Germinal center (tissue), 1 donor: ENCODE measurements at places on chromosomes 16 and 17.

GRCh38 chr16:8127070-8127469 lies 463.2 kb downstream of the TMEM114 start:
- DNase-seq, result no peak

DNA sequence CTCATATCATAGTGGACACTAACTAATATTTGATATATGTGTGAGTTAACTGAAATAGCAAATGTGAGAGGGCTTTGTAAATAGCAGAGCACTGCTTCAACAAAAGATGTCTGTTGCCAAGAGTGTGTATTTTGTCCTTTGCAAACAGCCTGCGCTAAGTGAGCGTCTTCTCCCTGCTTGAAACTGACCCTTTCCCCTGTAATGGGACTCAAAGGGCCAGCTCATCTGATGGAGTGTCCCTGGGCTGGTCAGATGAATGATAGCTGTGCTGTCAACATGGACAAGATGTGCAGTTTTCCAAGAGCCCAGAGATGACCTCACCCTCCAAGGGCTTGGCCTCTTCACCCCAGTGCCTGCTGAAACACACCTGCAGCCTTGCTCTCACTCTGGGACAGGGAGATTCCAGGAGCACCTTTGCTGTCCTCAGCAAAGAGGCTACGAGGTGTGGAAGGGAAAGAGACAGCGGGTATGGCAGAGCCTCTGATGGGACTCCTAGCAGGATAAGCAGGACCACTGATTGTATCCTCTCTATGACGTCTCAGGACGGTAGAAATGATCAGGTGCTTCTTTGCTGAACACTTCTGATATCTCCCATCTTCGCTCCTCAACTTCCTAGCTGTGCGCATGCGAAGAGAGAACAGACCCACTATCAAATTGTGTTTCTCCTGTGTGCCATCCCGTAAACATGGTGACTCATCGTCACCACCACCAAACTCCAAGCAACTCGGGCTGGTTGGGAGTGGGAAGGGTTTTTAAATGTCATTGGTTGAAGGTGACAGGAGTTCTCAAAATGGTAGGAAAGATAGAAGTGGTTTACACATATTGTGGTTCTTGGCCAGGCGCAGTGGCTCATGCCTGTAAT lies 35.8 kb upstream of the TBX2 start:
- no peak for DNase-seq

GRCh38 chr17:53655591-53655990 lies 167.1 kb upstream of the KIF2B start:
- DNase-seq, result no peak

GRCh38 chr17:39643271-39643670 lies 6.3 kb downstream of the STARD3 start:
- no peak for DNase-seq

GRCh38 chr17:74528491-74529199 lies 2.6 kb downstream of the CD300LB start:
- DNase-seq, result peak; percentile 31

- no peak for DNase-seq
Measured at GRCh38 chr17:36532435-36532975, 2.2 kb downstream of the MYO19 start.

DNA sequence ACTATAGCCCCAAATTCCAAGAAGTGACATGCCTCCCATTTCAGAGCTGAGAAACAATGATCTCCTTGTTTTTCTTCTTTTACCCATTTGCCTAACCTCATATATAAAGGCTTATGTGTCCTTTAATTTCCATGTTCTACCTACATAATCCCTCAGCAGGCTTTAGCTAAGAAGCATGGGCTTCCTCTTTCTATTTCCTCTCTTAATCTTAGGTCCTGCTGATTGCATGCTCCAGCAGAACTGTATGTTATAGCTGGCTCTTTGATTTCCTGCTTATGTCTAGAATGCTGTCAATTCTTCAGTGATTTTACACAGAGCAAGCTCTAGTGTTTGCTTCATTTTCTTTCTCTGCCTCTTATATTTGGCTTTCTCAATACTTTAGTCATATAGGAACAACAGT lies 151.7 kb upstream of the COX10 start:
- DNase-seq, result peak; percentile 63

DNA sequence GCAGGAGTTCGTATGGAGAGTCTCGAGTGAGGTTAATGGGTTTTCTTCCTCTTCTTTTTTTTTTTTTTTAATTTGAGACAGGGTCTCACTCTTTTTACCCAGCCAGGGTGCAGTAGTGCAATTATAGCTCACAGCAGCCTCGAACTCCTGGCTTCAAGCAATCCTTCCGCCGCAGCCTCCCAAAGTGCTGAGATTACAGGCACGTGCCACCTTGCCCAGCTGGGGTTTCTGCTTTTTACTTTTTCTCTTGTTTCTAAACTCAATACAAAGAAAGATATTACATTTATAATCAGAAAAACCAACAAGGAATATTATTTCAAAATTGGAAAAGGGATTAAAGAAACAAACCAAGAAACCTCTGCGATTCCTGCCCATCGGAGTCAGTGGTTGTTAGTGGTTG lies 175.9 kb downstream of the SEC14L1 start:
- no peak for DNase-seq

- peak; percentile 76 for DNase-seq
Measured at GRCh38 chr17:80485846-80486245, 9.4 kb upstream of the NPTX1 start.

- DNase-seq, result peak; percentile 28
Measured at GRCh38 chr16:9092978-9093344, 1.5 kb downstream of the HAPSTR1 start.

DNA sequence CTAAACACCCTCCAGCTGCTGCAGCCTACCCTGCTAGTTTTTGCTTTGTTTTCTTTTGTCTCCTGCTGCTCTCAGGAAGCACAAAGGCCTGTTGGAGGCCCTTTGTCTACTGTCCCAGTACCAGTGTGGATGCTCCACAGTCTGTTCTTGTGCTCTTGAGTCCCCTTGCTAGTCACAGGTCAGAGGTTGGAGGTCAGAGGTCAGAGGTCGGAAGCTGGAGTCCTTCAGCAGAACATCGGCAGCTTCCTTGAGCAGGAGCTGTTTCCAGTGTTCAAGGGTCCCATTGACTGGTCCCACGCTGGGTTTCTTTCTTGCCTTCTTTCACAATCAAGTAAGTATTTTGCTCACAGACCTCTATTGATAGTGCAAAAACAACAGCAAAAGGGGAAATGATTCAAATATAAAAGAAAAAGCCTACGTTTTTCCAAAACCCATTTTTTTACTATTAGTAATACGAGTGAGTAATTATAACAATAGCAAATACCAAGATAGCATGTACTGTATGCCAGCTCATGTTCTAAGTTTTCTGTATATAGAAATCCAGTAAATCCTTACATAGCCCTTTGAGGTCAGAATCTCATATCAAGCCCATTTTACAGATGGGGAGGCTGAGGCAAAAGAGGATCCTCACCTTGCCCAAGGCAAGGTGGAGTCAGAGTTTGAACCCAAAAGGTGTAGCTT lies 10.9 kb upstream of the IL34 start:
- no peak for DNase-seq

DNA sequence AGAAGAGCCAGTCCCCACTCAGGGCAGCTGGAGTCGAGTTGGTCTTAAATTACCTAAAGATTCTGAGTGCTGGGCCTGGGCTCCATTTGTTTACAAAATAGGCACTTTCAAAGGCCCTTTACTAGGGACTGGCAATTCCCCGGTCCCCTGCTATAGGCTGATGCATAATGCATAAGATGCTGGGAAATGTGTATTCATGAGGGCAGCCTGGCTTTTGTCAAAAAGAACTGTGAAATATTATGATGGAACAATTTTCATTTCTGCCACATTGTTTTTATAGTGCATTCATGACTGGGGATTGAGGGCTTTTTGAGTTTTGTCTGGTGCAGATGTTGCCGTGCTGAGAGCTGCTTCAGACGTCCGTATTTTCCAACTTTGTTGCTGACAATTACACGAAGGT lies 617.0 kb upstream of the CDH5 start:
- DNase-seq, result no peak

DNA sequence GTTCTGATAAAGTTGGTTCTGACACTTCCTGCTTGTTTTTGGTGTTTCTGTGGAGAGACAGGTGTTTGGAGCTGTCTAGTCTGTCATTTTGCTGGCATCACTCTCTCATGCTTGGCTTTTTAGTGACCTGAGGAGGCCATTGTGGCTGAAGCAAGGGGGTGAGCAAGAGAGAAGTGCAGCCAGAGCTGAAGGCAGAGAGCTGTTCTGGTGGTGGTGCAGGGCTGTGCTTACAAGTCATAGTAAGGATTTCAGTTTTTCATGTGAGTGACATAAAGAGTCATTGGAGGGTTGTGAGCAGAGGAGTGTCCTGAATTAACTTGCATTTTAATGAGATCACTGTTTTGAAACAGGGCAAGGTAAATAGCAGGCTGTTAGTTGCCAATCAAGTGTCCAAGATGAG lies 97.5 kb downstream of the CHD9 start:
- DNase-seq, result no peak

GRCh38 chr17:16349431-16349830 lies 3.8 kb downstream of the CENPV start:
- no peak for DNase-seq

- DNase-seq, result no peak
Measured at GRCh38 chr16:74942977-74943918, 41.7 kb downstream of the WDR59 start.

DNA sequence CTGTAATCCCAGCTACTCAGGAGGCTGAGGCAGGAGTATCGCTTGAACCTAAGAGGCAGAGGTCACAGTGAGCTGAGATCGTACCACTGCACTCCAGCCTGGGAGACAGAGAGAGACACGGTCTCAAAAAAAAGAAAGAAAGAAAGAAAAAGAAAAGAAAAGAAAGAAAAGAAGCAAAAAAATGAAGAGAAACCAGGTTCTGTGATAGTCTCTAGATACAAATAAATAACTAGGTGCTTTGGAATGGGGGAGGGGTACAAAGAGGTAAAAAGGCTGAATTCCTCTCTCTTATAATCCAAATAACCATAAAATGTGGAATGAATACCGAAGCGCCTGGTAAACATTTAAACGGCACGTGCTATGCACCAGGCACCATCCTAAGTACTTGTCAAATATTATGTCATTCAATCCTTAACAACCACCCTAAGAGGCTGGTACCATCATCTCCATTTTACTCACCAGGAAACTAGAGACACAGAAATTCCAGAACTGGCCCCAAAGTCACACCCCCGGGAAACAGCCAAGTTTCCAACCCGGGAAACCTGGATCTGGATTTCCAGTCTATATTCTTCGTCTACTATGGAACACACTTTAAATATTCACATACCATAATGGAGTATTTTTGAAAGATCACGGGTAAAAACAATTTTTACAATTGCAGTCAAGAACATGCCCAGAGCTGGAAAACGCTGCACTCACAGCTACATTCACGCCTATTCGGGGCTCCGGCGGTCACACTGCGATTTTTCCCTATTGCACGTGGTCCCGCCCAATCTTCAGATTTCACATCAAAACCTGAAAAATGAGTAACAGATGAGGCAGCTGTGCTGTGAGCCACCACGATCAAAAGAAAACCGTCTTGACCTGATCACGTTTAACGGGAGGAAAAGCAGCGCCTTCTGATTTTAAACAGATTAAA lies 10.5 kb downstream of the NXN start:
- DNase-seq, result no peak

- DNase-seq, result no peak
Measured at GRCh38 chr17:41547921-41548843, 20.1 kb upstream of the KRT19 start.

- DNase-seq, result peak; percentile 89
Measured at GRCh38 chr17:17812211-17813054, 24.4 kb downstream of the SREBF1 start.

- no peak for DNase-seq
Measured at GRCh38 chr17:14098246-14098645, 28.9 kb downstream of the COX10 start.

DNA sequence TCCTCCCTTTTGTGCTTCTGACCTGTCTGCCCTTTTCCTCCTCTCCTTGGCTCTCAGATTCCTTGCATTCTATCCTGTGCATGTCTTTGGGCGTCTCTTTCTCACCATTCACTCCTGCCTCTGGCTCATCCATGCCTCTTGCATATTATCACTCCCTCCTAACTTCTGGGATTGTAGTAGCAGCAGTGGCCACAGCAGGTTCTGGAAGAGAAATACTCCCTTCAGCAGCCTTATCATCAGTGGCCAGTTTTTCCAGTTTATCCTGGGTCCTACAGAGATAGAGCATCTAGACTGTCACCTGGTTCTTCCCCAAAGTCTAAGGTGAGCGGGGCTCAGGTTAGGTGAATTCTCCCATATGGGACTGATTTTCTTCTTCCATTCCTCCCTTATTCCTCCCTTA lies 354.0 kb upstream of the CCL2 start:
- DNase-seq, result no peak

DNA sequence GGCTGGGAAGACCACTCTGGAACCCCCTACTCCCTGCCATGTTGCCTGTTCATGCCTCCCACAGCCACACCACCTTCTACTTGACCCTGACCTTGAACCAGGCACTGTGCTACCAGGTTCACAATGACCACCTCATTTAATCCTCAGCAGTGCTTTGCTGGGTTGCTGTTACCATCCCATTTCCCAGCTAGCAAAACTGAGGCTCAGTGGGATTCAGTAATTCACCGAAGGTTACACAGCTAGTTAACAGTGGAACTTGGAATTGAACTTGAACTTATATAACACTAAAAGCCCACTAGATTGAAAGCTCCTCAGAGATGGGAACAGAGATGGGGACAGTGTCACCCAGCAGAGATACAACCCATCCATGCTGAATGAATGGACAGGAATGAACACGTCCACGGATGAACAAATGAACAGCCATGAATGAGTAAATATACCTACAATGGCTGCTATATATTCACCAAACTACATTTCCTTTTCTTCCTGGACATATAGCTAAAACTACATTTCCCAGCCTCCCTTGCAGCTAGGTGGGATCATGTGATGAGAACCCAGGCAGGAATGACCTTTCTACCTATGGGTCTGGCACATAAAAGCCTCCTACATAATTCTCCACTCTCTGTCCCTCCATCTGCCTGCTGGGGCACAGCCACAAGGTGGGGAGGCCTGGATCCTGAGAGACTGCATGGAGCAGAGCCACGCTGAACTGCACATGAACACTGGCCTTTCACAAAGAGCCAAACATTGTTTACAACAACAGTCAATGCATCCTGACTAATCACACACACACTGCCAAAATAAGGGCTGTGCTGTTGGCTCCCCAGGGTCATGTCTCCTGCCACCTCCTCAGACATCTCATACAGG lies 94.8 kb downstream of the RMI2 start:
- no peak for DNase-seq

DNA sequence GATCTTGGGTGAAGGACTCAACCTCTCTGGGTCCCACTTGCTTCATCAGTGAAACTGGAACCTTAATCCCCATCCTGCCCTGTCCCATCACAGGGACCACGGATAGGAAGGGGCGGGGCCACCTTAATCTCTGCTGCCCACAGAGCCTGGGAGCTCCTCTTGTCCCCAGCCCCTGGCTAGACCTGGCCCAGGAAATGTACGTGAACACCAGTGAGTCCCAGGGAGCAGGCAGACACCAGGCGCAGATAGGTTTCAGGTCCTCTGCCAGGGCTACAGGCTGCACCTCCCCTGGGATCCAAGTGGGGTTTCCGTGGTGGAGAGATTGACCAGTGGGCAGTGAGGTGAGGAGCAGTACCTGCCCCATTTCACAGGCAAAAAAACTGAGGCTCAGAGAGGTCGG lies 21.0 kb downstream of the RAB11FIP4 start:
- no peak for DNase-seq

GRCh38 chr17:75078284-75079022 lies 9.3 kb upstream of the SLC16A5 start:
- DNase-seq, result no peak
